AG09319 (cell line): ENCODE measurements at places on chromosomes 1 and 21.

- DNase-seq, result no peak
Measured at GRCh38 chr1:76591461-76591860, 275.8 kb upstream of the ST6GALNAC5 start.

GRCh38 chr21:35503671-35504070, 454.6 kb upstream of the RUNX1 start:
- DNase-seq, result no peak

- DNase-seq, result no peak
Measured at GRCh38 chr1:193592317-193592716, 405.9 kb upstream of the B3GALT2 start.

GRCh38 chr1:54118704-54119103, 34.1 kb downstream of the CDCP2 start:
- DNase-seq, result no peak

DNA sequence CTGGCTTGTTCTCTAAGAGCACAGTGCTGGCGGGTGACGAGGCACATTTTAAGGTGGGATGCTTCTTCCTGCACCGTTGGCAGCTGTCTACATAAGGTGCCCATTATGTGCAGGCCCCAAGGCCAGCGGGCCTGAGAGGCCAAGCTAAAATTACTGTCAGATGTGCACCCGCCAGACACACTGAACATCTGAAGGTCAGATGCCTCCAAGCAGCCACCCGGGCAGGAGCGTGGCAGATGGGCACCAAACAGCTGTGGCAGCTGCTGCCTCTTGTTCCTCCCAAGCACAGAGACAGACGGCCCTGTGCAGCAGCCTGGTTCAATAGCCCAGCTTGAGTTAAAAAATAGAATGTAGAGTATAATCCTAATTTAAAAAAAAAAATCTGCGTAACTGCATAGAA, 211.9 kb upstream of the EDN2 start:
- DNase-seq, result no peak

- no peak for DNase-seq
Measured at GRCh38 chr1:151893176-151893924, 16.0 kb downstream of the THEM4 start.

DNA sequence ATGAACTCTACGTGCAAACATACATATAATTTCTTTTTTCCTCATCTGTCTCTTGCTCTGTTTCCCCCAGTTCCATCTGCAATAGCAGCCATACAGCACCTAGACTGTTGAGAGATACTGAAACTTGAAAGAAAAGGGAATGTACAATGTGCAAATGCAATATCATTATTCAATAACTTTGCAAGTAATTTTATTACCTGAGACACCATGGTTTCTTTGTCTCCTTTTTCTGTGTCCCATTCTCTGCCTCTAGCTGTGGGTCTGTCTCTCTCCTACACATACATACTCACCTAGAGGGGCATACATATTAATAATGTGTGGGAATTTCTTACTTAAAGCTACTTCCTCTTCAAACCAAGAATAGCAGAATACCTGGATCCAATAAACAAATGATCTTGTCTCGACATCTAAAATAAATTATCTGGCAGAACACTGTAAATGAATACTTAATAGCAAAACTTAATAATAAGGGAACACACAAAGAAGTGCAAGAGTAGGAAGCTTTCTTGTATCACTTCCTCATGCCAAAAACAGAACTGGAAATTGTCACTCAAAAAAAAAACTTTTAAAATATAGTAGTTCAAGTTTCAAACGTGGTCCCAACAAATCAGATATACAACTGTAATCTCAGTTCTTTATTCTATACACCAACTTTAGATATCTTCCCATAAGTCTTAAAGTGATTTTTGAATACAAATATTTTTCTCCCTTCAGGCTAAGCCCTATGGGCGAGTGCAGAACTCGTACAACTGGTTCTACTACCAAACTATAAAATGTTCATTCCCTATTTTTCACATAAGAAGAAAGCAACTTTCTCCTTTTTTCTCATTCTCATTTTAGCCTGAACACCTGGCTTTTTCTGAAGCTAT, 194.6 kb downstream of the NRIP1 start:
- no peak for DNase-seq

DNA sequence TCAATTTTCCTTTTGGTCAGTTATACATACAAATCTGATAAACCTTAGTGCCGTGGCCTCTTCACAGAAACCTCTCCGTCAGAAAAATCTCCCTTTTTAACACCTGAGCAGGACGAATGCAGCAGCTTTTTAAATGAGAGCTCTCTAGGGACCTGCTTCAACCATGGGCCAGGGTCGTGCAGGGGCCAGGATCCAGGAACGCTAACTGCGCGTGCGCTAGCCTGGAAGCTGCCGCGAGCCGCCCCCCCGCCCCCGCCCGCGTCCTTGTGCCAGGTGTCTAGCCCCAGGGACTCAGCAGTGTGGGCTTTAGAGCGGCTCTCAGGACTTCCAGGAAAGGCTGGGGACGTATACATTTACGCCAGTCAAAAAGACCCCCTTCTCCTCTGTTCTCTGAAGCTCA, 136.8 kb upstream of the FMN2 start:
- DNase-seq, result no peak

DNA sequence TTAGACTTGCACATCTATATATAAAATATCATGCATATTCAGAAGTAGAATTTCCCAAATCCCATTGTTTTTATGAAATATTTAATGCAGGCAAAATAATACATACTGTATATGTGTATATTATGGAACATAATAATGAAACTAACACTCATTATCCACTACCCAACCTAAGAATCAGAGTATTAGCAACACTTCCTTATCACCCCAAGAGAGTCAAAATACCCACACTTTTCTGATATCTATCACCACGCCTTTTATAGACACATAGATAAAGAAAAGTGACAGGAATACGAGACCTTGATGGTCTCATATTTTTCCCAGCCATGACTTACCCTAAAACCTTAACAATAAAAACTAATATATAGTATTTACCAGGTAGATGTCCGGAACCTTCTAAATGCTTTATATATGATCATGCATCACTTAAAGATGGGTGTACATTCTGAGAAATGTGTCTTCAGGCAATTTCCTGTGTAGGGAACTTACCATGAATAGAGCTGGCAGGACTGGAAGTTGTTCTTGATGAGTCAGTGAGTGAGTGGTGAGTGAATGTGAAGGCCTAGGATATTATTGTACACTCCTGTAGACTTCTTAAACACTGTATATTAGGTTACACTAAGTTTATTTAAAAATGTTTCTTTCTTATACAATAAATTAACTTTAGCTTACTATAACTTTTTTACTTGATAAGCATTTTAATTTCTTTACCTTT, 45.5 kb downstream of the TNFSF4 start:
- DNase-seq, result no peak

DNA sequence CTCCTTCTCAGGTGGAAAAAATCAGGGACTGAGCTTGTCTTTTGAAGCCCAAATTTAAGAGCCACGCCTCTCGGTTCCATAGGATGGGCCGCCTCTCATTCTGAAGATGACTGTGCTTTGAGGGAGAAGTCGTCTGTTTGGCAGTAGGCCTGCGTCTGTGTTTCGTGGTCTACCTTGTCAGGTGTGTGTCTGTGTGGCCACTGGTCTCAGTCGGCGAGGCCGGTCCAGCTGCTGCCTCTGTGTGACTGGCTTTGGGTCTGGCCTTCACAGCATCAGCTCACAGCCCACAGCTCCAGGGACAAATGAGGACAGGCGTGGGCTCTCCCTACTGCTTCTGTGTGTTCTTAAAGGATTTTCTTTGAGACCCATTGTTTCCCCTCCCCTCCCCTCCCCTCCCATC, 50.3 kb downstream of the B3GALT5 start:
- DNase-seq, result no peak

DNA sequence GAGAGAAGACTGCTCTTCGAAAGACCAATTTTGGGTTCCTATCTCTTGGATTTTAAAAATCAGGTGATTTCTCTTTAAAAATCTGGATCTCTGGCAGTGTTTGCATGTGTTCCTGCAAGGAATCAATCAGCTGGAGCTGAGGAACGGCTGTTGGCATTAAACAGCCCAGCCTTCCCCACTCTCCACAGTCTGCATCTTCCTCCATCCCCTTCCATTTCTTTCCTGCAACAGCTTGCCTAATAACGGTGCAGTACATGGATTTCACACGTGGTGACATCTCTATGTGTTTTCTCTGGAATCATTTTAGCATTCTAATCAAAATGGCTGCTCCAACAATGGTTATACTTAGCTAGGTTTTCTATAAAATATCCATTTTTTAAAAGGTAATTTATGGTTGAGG, 20.0 kb downstream of the RIPPLY3 start:
- no peak for DNase-seq

GRCh38 chr1:51238034-51238403, 1.9 kb downstream of the RNF11 start:
- DNase-seq, result no peak

DNA sequence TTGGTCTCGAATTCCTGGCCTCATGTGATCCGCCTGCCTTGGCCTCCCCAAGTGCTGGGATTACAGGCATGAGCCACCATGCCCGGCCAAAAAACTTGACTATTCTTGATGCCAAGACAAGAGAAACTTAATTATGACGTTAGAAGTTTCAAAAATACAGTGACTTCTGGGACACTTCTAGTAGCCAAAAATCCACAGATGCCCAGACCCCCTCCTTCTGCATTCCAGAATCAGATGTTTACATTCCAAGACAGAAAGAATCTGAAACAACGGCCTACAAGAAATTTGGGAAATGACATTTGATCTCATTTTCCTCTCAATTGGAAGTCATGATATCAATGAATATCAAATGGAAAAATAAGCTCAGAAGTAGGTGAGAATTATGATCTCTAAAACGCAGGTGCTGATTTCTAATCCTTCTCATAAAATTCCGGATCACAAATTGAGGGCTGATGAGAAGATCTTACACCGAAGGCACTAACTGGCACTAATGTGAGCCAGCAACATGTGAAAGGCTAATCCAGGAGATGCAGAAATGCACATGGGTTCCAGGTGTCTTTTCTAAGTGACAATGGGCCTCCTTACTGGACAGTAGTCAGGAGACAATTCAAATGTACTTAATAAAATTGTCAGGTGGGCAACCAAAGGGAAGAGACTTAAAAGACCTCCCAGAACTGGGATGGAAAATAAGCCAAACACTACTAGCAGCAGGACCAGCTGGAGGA, 5.5 kb downstream of the RAB29 start:
- no peak for DNase-seq

DNA sequence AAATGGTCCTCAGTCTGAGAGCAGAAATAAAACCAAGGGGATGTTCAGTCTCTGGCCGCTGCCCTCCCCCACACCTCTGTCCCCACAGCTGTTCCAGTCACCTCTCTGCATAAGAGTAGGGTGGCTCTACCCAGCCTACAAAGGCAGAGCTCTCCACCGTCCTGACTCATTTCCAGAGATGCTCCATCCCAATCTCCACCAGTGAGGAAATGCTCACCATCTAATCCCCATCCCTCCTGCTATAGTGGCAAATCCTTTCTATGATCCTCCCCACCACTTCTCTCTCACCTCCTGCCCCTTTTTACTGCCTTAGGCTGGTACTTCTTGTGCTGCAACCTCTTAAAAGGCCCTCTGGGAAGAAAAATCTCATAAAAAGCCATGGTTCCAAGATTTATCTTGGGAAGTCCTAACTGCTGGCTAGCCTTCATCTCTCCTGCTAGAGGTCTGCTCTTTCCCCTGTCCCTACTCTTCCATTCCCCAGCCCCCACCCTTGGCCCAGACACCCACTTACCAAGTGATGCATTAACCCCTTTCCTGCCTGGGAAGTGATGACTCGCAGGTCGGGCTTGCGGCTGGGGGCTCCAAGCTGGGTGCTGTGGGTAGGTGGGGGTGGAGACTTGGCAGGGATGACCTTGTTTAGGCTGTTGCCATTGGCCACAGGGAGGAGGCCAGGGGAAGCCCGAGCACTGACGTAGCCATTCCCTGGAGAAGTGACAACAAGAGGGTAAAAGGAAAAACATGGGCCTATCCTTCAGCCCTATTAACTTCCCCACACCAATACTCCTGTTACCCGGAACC, 23.9 kb downstream of the MEF2D start:
- DNase-seq, result peak; percentile 24

- no peak for DNase-seq
Measured at GRCh38 chr1:18946550-18947381, 9.7 kb downstream of the IFFO2 start.

- DNase-seq, result no peak
Measured at GRCh38 chr1:39148942-39149341, 55.6 kb upstream of the MACF1 start.

- DNase-seq, result no peak
Measured at GRCh38 chr1:12501661-12502060, 116.3 kb downstream of the DHRS3 start.

GRCh38 chr1:91736715-91737615, 149.0 kb downstream of the TGFBR3 start:
- DNase-seq, result peak; percentile 43

DNA sequence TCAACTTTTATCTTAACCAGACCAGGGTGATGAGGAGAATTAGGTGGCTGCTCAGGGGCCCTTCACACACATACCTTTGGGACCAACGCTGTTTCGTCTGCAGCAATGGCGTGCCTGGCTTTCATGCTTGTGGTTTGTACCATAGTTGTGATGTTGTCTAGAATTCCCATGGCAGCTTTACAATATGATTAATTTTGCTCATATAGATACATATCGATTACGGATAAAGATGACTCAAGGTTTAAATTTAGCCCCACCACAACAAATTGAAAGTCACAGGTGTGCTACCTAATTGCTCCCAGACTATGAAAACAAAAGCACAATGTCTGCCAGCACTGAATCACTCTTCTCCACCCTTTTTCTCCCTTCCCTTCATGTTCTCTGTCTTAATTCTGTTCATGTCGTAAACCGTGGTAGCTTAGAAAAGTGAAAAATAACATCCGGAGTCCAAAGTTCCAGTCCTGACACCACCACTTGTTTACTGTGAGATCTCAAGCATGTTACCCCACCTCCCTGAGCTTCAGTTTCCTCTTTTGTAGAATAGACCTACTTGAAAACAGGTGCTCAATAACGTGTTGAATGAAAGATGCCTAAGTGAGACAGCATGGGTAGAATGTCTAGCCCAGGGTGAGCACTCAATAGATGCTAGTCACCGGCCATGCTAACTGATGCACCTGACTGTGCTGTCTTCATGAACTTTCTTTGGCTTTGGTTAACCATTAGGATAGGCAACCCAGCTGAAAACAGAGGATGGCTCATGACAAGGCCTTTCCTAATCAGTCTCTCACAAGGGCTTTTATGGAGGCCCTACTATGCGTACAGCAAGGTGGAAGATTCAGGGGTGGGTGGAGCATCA, 22.1 kb upstream of the JUN start:
- no peak for DNase-seq

GRCh38 chr1:245673881-245674414, 519.2 kb downstream of the KIF26B start:
- no peak for DNase-seq

DNA sequence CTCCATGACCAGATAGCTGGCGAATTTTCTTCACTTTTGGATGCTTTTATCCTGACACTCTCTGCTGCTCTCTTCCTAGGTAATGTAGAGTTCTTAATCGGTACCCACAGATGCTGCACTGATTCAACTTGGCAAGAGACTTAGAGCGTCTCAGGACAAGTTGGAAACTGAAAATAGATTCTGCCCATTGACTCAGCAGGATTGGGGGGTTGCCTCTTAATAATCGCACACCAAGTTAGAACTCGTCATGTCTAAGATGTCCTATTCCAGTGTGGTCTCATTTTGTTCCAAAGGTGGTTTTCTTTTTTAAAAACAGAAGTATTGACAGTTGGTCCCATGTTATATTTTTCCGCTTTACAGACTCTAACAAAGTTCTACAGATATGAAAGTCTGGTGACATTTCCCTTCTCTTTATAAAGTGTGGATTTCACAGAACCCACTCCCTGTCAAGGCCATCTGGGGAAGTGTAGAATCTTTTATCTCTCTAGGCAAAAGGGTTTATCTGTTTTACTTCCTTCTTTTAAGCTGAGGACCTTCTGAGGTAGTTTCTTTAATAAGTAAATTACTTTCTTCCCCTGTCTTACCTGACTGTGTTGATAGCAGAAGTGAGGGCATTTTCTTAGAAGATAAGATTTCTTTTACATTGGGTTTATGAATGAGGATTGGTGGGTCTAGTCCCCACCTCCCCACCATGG, 12.1 kb upstream of the DIPK1A start:
- DNase-seq, result no peak
